ENCODE measurements at places on chromosomes 6 and 20.

- DNase-seq: no peak
Measured at GRCh38 chr6:53238311-53238710, 89.7 kb upstream of the GCM1 start.

DNA sequence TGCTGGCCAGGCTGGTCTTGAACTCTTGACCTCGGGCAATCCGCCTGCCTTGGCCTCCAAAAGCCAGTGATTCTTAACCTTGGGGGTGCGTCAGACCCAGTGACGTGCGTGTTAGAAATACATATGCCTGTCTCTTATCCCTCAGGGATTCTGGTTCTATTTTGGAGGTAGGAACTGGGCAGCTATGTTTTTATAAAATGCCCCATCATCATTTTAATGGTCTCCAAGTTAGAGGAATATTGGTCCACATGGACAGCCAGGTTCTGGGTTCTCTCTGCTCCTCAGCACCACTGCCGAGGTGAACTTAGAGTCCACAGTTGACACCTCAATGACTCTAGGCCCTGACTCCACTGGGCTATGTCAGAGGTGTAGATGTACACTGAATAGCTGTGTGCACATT is 352.7 kb downstream of the SMOC2 start:
- no peak for DNase-seq

GRCh38 chr20:24341781-24342180 is 127.6 kb upstream of the SYNDIG1 start:
- DNase-seq: no peak

DNA sequence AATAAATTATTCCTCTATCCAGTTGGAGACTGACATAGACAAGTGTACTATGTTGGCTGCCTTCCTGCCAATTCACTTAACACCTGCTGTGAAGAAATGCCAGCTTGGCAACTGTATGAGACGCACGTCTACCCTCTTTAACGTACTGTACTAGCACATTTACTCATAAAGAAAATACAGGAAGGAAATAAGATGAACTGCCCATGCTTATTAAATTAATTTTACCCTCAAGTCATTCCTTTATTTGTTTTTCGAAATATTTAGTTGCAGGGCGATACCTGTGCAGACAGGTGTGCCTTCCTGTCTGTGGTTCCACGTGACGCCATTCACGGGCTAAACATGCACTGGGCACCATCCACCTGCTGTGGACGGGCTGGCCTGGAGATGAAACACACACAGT is 52.0 kb downstream of the PSMG4 start:
- DNase-seq: no peak

DNA sequence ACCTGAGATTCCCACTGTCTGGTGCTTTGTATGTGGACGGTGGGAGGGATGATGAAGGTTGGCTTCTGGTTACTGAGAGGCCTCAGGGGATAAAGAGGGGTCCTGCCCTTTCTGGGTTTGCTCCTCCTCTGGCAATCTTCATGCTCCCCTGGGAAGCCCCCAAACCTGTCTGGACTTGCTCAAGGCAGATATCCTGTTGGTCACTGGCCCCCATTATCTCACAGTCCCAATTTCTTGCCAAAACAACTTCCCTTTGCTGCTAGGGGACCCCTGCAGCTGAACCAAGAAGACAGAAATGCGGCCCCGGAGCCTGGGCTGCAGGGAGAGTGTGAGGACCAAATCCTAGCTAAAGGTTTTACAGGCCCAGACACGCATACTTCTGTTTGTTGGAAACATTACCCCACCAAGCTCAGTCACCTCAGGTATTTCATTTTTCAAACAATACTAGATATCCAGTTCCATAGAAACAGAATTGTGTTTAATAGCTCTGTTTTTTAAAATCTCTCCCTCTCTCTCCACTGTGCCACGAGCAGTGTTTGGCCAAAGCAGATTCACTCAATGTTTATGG is 63.4 kb upstream of the MRPS10 start:
- DNase-seq: no peak

DNA sequence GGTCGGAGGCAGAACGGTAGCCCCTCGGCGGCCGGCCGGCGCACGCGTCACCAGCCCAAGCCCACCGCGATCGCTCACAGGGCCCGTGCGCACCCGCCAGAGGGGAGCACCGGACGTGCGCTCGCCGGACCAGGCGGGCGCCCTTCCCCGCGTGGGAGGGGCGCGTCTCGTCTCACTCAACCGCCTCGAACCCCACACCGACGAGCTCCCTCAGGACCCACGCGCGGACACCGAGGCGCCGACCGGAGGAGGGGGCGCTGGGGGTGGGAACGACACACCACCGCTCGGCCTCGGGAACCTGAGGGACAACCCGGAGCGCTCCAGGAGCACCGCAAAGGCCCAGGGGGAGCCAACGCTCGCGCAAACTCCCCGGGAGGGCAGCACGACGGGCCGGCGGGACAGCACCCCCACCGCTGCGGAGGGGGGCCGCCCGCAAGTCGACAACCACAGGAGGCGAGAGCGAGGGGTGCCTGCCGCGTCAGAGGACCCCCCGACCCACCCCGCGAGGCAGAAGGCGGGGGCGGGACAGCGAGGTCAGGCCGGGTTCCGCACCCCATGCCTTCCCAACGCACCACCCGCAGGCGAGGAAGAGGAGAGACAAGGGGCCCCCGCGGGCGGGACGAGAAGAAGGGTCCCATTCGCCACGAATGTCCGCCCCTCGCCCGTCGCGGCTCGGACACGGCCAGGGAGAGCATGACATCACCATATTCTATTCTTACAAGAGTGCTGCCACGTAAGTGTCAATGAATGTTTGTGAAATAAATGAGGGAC is 512.7 kb upstream of the ZNF337 start:
- peak; percentile 29 for DNase-seq

GRCh38 chr6:35485402-35485877 is 11.4 kb downstream of the TEAD3 start:
- DNase-seq: no peak

DNA sequence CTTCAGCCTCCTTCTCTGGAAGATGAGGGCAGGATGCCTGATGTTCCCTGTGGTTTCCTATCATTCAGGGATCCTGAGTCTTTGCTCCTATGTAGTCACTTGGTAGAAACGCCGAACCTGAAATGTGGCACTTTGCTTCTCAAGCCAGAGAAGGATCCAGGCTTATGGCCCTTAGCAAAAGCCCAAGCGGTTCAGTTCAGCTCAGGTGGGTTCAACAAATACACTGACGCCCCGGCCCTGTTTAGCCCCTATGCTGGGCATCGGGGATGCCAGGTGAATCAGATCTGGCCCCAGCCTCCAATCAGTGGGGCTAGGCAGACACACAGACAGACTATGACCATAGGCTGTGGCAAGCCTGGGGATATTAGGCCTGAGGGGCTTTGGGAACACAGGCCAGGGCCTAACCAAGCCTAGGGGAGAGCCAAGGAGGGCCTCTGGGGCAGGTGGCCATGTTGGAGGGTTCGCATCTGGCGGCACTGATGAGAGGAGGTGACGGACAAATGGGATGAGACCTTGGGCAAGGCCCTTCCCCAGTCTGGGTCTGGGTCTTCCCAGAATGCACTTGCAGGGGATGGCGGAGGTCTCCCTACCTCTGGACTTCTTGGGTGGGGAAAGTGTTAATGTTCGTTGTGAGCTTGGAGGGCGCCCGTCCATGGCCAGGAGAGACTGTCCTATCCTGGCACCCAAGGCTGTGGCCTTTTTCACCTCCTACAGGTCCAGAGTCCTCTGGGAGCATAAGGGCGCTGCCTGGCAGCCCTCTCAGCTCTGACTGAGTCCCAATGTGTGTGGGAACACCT is 17.6 kb upstream of the SRC start:
- DNase-seq: no peak

DNA sequence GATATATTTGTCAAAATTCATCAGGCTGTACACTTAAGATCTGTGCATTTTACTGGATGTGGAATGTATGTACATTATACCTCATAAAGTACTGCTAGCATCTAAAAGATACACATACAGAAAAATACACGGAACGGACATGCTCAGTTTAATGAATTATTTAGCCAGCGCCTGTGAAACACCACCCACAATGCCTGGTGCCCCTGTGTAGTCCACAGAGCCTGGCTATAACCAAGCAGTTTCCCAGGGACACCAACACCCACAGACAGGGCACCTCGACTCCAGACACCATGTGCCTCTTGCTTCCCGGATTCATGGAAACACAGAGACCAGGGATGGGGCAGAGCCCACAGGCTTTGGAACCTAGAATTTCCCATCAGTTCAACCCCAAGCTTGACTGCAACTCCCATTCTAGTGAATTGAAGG is 17.4 kb upstream of the ARMC12 start:
- no peak for DNase-seq

- no peak for DNase-seq
Measured at GRCh38 chr6:14786455-14786854, 459.4 kb upstream of the JARID2 start.

GRCh38 chr6:105844275-105844883 is 241.8 kb upstream of the PRDM1 start:
- DNase-seq: no peak

GRCh38 chr6:111837641-111838500 is 35.4 kb downstream of the FYN start:
- DNase-seq: peak; percentile 25

DNA sequence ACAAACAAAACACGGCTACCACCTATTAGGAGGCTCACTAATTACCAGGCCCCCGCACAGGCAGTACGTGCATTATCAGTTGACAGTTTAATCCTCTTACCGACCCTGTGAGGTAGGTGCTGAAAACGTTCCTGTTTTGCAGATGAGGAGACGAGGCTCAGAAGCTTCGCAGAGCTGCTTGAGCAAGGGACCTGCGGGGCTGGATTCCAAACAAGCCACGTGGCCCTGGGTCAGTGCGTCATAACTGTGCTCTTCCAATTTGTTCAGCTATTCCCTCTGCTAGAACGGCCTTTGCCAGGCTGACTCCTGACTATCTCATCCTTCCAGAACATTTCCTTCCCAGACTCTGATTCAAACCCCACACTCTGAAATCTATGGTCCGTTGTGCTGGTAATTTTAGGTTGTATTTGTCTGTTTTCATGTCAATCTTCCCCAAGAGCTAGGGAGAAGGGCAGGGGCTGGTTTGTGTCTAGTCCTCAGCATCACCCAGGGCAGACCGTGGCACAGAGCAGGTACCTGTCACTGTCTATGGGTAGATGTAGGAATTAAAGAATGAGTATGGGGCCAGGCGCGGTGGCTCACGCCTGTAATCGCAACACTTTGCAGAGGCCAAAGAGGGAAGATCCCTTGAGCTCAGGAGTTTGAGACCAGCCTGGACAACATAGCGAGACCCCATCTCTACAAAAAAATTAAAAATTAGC is 28.8 kb upstream of the TLDC2 start:
- DNase-seq: no peak

Data from stimulated activated naive CD4-positive, alpha-beta T cell (primary cell).